ENCODE measurements at places on chromosomes 13 and 19. TPM values are rescaled to one million over a fixed set of nuclear protein-coding genes. Genes with fewer than 3 reads are reported as not detected.

DNA sequence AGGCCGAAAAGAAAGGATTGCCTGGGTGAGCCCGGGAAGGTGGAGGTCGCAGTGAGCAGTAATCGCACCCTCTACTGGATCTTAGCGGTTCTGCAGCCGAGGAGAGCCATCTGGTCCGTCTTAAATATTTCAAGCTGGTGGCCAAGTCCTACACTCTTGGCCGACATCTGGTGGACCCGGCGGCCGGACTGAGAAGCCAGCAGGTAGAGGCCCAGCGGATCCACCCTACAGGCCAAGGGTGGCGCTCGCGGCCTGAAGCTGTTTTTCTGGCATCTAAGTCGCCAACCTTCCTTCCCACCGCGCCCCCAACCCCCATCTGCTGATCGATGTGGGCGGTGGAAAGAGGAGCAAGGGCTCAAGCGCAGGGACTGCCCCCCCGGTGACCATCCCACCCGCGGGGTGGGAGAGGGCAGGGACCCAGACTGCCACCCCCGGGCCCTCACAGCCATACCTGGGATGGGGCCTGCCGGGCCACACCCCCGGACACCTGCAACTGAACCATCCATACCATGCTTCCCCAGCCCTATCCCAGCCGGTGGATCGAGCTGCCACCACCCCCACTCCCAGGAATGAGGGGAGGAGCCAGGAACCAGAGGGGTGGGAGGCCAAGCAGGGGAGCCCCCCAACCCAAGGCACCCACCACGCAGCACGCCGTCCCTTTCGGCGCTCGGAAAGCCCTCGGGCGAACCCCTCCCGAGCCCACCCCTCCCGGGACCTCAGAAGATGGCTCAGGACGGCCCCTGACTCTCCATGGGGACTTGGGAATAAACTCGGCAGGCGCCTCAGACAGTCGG lies 46.3 kb upstream of the ZNF730 start:
- no peak overlapping the region for H3K27ac ChIP-seq
- peaks cover 11% of the 10 kb centered on the region for H3K4me1 ChIP-seq
- H3K36me3 ChIP-seq: no peaks in the 10 kb centered on the region
- peaks cover 7% of the 10 kb centered on the region for H3K27me3 ChIP-seq
- DNase-seq: peak; percentile 69
- H3K4me3 ChIP-seq: peak overlapping the region; percentile 47

- DNase-seq: no peak
- no peaks in the 10 kb centered on the region for H3K4me1 ChIP-seq
- H3K4me3 ChIP-seq: no peak overlapping the region
- peaks cover 11% of the 10 kb centered on the region for H3K36me3 ChIP-seq
- no peaks in the 10 kb centered on the region for H3K27me3 ChIP-seq
Measured at GRCh38 chr13:48400090-48400694, 12.7 kb downstream of the LPAR6 start.

DNA sequence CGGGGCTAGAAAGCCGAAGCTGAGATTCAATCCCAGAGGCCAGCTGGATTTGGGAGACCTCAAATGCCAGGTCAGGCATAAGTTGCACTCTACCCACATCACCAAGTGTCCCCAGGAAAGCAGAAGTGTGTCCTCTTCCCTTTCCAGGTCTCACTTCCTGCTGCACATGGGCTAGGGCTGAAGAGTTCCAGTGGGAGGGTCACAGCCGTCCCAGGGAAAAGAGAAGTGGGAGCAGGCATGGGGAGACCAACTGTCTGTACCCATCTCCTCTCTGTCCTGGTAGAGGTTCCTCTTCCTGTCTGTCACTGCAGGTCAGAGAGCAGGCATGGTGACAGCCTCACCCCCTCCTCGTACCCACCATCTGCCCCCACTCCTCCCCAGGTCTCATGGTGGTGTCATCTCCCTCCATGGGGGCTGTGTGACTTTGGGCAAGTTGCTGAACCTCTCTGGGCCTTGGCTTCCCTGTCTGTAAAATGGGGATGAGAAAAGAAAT lies 14.8 kb downstream of the AXL start:
- peaks cover 44% of the 10 kb centered on the region for H3K36me3 ChIP-seq
- no peaks in the 10 kb centered on the region for H3K27me3 ChIP-seq
- peak; percentile 80 for DNase-seq
- no peaks in the 10 kb centered on the region for H3K4me1 ChIP-seq

The UBL5 gene
- 333 TPM for total RNA-seq

The NCCRP1 gene
- total RNA-seq: 0.04 TPM

The NAPSA gene
- 0.40 TPM for total RNA-seq

The RGS9BP gene
- 0.49 TPM for total RNA-seq

The SRRM5 gene
- total RNA-seq: 0.18 TPM

GRCh38 chr13:31035185-31035965 lies 102.9 kb downstream of the TEX26 start:
- H3K27ac ChIP-seq: no peak overlapping the region
- H3K4me3 ChIP-seq: no peak overlapping the region
- H3K27me3 ChIP-seq: peaks cover 3% of the 10 kb centered on the region
- peaks cover 27% of the 10 kb centered on the region for H3K4me1 ChIP-seq

The ZNF730 gene
- total RNA-seq: 3.5 TPM

- H3K4me1 ChIP-seq: peaks cover 23% of the 10 kb centered on the region
- DNase-seq: peak; percentile 52
- no peak overlapping the region for H3K27ac ChIP-seq
- H3K27me3 ChIP-seq: peaks cover 49% of the 10 kb centered on the region
Measured at GRCh38 chr19:42132851-42133528, 744 bp upstream of the POU2F2 start.

DNA sequence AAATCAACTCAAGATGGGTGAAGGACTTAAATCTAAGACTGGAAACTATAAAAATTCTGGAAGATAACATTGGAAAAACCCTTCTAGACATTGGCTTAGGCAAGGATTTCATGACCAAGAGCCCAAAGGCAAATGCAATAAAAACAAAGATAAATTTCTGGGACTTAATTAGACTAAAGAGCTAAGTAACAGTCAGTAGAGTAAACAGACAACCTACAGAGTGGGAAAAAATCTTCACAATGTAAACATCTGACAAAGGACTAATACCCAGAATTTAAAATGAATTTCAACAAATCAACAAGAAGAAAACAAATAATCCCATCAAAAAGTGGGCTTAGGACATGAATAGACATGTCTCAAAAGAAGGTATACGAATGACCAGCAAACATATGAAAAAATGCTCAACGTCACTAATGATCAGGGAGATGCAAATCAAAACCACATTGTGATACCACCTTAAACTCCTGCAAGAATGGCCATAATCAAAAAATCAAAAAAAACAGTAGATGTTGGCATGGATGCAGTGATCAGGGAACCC lies 6.3 kb upstream of the RFX1 start:
- H3K27me3 ChIP-seq: no peaks in the 10 kb centered on the region
- H3K4me3 ChIP-seq: no peak overlapping the region
- no peaks in the 10 kb centered on the region for H3K36me3 ChIP-seq
- no peak overlapping the region for H3K27ac ChIP-seq

DNA sequence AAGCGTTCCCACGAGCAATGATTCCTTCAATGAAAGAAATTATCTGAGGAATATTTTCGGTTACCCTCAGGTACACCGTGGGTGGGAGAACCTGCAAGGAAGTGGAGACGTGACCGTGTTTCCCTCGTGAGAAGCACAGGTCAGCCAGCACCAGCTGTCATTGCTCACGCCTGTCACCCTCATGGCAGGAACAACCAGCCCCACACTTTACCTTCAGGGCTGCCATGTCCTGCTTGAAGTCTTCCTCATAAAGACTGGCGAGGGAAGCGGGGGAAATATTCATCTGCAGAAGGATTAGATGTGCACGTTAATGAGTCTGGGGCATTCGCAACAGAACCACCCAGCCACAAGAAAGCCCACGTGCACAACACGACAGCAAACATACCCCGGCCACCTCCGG lies 18.2 kb downstream of the CARS2 start:
- H3K4me1 ChIP-seq: no peaks in the 10 kb centered on the region
- H3K4me3 ChIP-seq: no peak overlapping the region
- no peak for DNase-seq
- H3K27ac ChIP-seq: no peak overlapping the region
- peaks cover 50% of the 10 kb centered on the region for H3K36me3 ChIP-seq

- peaks cover 16% of the 10 kb centered on the region for H3K27me3 ChIP-seq
- no peak for DNase-seq
- H3K4me3 ChIP-seq: no peak overlapping the region
- peaks cover 6% of the 10 kb centered on the region for H3K4me1 ChIP-seq
Measured at GRCh38 chr13:99655351-99656091, 154.2 kb downstream of the TM9SF2 start.

- no peaks in the 10 kb centered on the region for H3K4me1 ChIP-seq
- H3K27me3 ChIP-seq: no peaks in the 10 kb centered on the region
- H3K36me3 ChIP-seq: no peaks in the 10 kb centered on the region
- H3K4me3 ChIP-seq: no peak overlapping the region
Measured at GRCh38 chr13:84491952-84492351, 609.7 kb upstream of the SLITRK1 start.

DNA sequence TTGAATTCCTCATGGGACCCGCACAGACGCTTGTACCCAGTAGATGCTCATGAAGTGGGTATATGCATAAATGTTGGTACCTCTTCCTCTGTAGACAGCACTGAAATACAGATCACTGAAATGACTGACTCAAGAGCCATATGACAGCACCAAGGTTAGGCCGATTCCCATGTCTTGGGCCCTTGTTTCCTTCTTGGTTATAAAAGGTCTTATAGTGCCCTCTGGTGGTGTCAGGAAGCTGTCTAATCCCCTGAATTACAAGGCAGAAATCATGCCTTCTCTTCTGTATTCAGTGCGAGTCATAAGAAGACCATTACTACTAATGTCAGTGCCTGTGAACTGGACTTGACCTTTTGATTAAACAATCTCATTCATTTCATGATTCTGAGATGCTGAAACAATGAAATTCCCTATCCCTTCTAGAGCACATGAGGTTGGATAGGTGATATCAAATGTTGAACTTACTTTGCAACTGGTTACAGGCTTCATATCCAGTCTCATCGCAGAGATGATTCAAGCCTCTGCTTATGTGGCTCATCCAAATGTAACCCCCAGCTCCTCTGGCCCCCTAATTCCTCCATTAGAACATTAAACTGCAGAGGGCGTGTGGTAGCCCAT lies 59.7 kb downstream of the SPATA13 start:
- H3K27me3 ChIP-seq: no peaks in the 10 kb centered on the region
- no peak overlapping the region for H3K27ac ChIP-seq
- H3K4me3 ChIP-seq: no peak overlapping the region
- no peaks in the 10 kb centered on the region for H3K36me3 ChIP-seq
- H3K4me1 ChIP-seq: peaks cover 25% of the 10 kb centered on the region

- peaks cover 18% of the 10 kb centered on the region for H3K27me3 ChIP-seq
- H3K36me3 ChIP-seq: peaks cover 15% of the 10 kb centered on the region
- DNase-seq: peak; percentile 84
- peaks cover 35% of the 10 kb centered on the region for H3K4me1 ChIP-seq
Measured at GRCh38 chr19:45322744-45323281, at the start of gene CKM. Gene CKM, minus strand, starts transcription at chr19:45322875. Its CDS starts 3,162 bp downstream, at chr19:45319713.

- H3K4me1 ChIP-seq: no peaks in the 10 kb centered on the region
- H3K4me3 ChIP-seq: no peak overlapping the region
- no peak for DNase-seq
- H3K36me3 ChIP-seq: peaks cover 5% of the 10 kb centered on the region
Measured at GRCh38 chr13:29771247-29771646, 79.2 kb downstream of the UBL3 start.

The AP1M2 gene
- 0.27 TPM for total RNA-seq

The ICAM5 gene
- not detected for total RNA-seq

DNA sequence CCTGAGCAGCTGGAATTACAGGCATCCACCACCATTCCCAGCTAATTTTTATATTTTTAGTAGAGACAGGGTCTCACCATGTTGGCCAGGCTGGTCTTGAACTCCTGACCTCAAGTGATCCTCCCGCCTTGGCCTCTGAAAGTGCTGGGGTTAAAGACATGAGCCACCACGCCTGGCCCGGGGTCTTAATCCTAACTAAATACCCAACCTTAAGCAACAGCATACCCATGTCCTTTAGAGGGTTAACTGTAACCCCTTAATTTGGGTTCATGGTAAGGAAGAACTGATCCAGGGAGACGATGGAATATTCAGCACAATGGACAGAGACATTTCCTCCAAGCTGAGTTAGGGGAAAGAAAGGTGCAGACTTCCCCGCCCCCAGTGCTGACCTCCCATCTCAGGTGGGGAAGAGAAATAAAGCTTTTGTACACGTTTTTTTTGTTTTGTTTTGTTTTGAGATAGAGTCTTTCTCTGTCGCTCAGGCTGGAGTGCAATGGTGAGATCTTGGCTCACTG lies 8.7 kb upstream of the GALP start:
- no peaks in the 10 kb centered on the region for H3K4me1 ChIP-seq
- H3K27me3 ChIP-seq: no peaks in the 10 kb centered on the region
- no peak for DNase-seq
- H3K27ac ChIP-seq: no peak overlapping the region
- no peaks in the 10 kb centered on the region for H3K36me3 ChIP-seq

- H3K4me3 ChIP-seq: no peak overlapping the region
- H3K27me3 ChIP-seq: no peaks in the 10 kb centered on the region
- H3K27ac ChIP-seq: no peak overlapping the region
- no peak for DNase-seq
- H3K4me1 ChIP-seq: no peaks in the 10 kb centered on the region
Measured at GRCh38 chr13:95533545-95534160, 18.9 kb upstream of the CLDN10 start.

GRCh38 chr19:55088543-55089341 lies 13.1 kb downstream of the EPS8L1 start:
- peak; percentile 75 for DNase-seq
- peaks cover 33% of the 10 kb centered on the region for H3K4me1 ChIP-seq
- H3K27ac ChIP-seq: no peak overlapping the region
- H3K27me3 ChIP-seq: peaks cover 47% of the 10 kb centered on the region
- H3K4me3 ChIP-seq: no peak overlapping the region

The ZNF665 gene
- 4.7 TPM for total RNA-seq

DNA sequence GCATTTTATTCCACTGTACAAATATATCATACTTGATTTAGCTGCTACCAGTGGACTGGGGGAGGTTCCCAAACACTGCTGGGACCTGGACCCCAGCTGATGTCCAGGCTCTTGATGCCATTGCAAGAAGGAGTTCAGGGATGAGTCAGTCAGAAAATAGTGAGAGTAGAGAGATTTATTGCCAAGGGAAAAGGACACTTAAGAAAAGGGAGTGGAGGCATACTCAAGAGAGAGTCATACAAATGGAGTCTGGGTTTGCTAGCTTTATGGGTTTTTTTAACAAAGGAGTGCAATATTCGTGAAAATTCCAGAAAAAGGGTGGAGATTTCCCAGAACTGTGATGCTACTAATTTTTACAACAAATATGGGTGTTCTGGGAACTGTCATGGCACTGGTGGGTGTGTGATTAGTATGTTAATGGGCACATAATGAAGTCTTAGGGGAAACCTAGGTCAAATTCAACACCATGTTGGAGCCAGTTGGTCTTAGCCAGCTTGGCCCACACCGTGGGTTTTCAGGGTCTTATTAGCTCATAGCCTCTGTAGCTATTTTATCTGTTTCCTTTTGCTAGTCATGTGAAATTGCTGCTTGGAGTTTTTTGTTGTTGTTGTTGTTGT lies 36.2 kb downstream of the GPC6 start:
- H3K36me3 ChIP-seq: no peaks in the 10 kb centered on the region
- H3K27me3 ChIP-seq: no peaks in the 10 kb centered on the region
- no peaks in the 10 kb centered on the region for H3K4me1 ChIP-seq
- DNase-seq: no peak

DNA sequence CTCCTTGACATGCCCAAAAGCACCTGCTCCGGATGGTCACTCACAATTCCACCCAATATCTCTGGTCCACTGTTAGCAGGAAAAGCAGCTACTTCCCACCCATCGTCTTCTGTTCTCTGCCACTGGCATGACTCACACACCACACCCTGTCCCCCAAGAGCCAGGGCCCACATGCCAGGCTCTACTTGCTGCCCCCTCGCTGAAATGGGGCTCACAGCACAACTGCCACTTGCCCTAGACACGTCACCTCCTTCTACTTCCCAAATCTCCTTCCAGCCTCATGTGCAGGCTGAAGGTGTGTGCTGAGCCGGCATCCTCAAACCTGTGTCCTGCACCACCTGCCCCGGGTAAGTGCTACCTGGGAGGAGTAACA lies 65.0 kb downstream of the TBC1D4 start:
- peaks cover 14% of the 10 kb centered on the region for H3K4me1 ChIP-seq
- no peaks in the 10 kb centered on the region for H3K36me3 ChIP-seq
- no peaks in the 10 kb centered on the region for H3K27me3 ChIP-seq
- H3K27ac ChIP-seq: no peak overlapping the region
- no peak overlapping the region for H3K4me3 ChIP-seq

Measured in muscle of leg (tissue), 16 donors.